ENCODE measurements at places on chromosomes 13 and 19.
A peak's percentile ranks its signal among the peaks of the same experiment; 100 is the strongest.

- DNase-seq, result no peak
These were observed at the start of gene USHBP1 for GRCh38 chr19:17264641-17264979. Gene USHBP1, minus strand, starts transcription at chr19:17264745. Its CDS starts 446 bp downstream, at chr19:17264299.

DNA sequence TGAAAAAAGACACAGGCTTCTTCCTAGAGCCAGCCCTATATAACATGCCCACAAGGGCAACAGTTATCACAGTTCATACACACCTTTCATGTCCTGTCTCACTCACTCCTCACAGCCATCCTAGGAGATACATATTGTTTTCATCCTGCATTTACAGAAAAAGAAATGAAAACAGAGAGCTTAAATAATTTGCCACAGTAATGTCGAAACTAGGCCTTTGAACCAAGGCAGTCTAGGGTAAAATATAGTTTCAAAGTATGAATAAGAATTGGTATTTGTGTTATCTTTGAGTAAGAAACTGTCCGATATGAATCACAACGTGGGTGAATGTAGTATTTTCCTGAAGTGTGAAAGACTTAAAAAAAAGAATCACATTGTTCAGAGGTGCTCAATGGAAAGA lies 26.8 kb downstream of the CLDN10 start:
- no peak for DNase-seq

GRCh38 chr13:24355103-24355502 lies 45.7 kb downstream of the C1QTNF9 start:
- DNase-seq, result peak; percentile 14

DNA sequence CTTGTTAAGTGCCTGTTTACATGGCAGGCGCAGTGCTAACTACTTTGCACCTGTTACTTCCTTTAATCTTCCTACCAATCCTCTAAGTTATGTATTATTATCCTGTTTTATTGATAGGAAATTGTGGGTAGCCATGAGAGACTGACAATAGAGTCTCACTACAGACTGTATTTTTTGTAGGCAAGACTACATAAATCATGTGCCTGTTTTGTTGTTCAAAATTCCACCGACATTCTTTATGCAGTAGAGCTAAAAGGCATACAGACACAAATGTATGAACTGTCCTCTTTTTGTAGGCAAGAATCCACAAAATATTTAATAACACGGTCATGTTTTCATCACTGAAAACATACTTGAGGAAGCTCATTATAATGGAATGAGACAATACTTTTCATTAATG lies 205.5 kb downstream of the NALCN start:
- DNase-seq, result no peak

DNA sequence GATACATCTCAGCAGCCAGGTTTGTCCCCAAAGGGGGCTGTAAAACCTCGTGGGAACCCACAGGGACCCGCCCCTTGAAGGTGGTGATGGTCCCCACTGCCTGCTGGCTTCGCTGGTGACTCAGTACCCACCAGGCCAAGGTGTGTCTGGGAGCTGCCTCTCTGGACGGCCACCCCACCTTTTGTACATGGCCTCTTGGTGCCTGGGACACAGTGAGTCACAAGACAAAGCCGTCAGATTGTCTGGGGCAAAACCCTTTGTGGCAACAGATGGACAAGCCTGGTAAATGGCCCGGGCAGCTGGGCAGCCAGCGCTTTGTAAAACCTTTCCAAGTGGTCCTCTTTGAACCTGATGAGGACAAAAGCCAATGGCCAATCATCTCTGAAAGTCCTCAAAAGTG lies 27.9 kb upstream of the KLF2 start:
- peak; percentile 37 for DNase-seq

GRCh38 chr13:39913928-39914327 lies 258.5 kb downstream of the COG6 start:
- DNase-seq, result no peak

GRCh38 chr19:2415281-2415972 lies 12.0 kb downstream of the TIMM13 start:
- DNase-seq, result no peak

GRCh38 chr19:7907122-7907521 lies 3.4 kb downstream of the MAP2K7 start:
- DNase-seq, result no peak

GRCh38 chr13:110158226-110158625 lies 148.7 kb downstream of the COL4A1 start:
- DNase-seq, result no peak

DNA sequence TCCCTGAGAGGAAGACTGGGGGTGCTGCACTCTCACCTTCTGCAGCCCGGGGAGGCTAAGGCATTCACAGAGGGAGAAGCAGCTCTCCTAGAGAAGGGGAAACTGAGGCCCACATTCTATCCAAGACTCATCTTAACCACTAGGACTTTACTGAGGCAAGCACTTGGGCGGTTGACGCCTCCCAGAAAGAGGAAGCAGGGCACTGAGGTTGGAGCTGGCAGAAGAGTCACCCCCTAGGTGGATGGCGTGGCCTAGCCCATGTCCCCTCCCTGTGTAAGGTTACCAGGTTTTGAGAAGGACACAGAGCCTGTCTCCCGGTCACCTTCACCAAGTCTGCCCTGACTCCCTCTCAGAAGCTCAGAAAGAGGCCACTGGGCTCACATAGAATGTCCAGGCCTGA lies 2.7 kb downstream of the S1PR2 start:
- DNase-seq, result no peak

- DNase-seq, result no peak
These were observed 55.3 kb downstream of the F2RL3 start for GRCh38 chr19:16943942-16944625.
